ENCODE measurements at places on chromosomes 1 and 21.

GRCh38 chr1:17926906-17927305, 171.8 kb downstream of the ACTL8 start:
- no peak for DNase-seq

GRCh38 chr1:158689110-158689509, 2.6 kb upstream of the SPTA1 start:
- no peak for DNase-seq

GRCh38 chr1:156537027-156537426, 35.3 kb downstream of the IQGAP3 start:
- no peak for DNase-seq

DNA sequence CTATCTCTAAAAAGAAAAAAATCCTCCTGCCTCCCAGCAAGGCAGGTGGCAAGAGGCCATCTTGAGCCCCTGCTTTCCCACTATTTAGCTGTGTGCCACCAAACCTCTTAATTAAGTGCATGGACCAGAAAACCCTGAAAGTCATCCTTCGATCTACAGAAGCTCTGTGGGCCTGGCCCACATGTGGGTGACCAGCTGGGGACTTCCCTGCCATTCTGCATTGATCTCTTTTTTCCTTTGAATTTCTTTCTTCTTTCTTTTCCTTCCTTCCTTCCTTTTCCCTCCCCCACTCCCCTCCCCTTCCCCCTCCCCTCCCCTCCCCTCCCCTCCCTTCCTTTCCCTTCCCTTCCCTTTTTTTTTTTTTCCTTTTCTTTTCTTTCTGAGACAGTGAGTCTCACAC, 38.0 kb downstream of the KIF21B start:
- no peak for DNase-seq

DNA sequence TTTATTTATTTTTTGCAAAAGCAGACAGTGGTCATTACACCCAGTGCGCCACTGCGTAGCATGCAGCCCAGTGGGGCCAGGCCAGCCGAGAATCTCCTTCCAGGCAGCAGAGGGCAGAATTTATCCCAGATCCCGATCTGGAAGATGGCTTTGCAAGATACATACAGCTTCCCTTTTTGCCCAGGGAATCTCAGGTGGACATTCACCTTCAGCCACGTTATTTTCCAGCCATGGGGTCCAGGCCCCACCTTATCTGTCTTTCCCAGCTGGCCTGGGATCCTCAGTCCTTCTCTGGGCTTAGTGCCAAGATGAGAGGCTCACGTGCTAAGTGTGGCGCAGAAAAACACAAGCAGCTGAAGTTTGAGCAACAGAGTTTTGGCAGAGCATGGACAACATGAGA, 123.6 kb downstream of the AJAP1 start:
- no peak for DNase-seq

GRCh38 chr21:31554511-31555022, 104.9 kb upstream of the SOD1 start:
- DNase-seq, result no peak

DNA sequence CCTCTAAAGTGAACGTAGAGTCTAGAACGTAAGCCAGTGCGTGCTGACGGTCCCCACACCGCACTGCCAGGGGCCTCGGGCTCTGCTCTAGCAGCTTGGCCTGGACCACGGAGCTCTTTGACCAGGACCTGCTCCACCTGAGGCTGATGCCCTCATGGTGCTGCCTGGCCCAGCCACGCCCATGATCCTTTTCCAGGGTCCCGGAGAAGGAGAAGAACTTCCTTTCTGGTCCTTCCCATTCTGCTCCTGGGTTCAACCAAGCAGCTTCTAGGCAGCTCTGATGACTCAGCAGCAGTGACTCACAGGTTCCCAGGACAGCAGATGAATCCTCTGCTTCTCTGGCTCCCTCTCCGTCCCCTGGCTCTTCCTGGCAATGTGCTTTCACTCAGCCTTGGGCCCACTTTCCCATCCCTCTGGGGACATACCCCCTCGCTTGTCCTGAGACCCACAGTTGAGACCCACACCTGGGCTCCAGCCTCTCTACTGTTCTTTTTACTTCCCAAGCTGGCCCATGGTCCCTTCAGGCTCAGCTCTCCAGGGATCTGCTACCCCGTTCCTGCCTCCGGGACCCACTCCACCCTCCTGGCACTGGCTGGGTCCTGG, 246.3 kb upstream of the RAB4A start:
- peak; percentile 58 for DNase-seq

DNA sequence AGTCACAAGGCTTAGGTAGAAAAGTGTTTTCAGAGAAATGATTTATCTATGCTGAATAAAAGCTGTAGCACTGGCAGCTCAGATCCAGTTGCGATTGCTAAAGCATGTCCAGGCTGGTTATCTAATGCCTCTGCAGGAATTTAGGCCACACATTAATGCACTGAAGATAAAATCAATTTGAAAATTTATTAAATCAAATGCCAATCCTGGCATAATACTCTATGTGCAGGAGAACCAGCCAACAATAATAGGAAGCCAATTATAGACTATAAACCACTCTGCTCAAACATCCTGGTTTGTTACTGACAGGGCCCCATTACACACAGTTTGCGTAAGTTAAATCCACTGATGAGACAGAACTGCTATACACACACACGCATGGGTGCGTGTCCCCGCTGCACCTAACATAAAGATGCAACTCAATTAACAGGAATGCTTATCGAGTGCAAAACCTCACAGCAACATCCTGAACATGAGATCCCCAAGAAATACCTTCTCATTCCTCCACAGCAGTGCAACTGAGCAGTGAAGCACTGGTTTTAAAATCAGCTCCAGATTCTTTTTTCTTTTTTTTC, 40.6 kb downstream of the PTP4A2 start:
- no peak for DNase-seq

DNA sequence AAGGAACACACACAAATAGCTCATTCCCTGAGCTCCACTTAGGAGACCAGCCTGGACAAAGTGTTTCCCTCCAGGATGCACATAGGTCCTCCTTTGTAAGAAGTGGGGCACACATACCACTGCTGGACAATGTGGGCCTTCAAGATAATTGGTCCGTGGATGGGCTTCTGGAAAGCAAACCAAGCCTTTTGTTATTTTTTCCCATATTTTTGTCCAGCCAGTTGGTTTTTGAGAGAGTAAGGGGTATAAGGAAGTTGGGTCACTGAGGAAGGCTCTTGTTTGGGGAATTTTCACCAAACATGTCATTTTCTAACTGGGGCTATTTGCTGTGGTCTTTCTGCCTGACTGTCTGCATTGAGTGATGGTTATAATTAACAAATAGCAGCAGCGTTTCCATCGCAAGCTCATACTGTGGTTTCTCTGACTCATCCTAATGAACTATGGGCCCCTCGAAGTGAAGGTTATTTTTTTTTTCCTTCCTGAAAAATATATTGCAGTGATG, 306.3 kb upstream of the DUSP10 start:
- peak; percentile 57 for DNase-seq

- DNase-seq, result no peak
These were observed 1.8 kb downstream of the IFNAR2 start for GRCh38 chr21:33231526-33231925.

DNA sequence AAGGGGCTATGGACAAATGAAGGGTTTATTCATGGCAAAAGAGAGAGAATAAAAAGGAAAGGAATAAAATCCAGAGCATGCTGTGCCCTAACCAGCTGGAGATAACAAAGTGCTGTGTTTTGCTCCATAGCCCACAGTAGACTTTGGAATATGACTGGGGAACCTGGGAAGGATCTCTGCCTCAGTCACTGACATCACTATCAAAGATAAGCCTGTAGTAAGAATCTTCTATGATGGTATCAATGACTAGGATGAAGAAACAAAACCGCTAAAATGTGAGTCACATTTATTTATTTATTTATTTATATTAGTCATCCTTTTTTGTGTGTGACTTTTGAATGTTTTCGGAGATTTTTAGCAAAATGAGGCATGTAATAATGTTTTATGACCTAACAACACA, 56.3 kb downstream of the NVL start:
- no peak for DNase-seq

GRCh38 chr21:34971656-34972055, 77.4 kb downstream of the RUNX1 start:
- no peak for DNase-seq

GRCh38 chr1:60133000-60133673, 59.6 kb upstream of the C1orf87 start:
- peak; percentile 85 for DNase-seq

DNA sequence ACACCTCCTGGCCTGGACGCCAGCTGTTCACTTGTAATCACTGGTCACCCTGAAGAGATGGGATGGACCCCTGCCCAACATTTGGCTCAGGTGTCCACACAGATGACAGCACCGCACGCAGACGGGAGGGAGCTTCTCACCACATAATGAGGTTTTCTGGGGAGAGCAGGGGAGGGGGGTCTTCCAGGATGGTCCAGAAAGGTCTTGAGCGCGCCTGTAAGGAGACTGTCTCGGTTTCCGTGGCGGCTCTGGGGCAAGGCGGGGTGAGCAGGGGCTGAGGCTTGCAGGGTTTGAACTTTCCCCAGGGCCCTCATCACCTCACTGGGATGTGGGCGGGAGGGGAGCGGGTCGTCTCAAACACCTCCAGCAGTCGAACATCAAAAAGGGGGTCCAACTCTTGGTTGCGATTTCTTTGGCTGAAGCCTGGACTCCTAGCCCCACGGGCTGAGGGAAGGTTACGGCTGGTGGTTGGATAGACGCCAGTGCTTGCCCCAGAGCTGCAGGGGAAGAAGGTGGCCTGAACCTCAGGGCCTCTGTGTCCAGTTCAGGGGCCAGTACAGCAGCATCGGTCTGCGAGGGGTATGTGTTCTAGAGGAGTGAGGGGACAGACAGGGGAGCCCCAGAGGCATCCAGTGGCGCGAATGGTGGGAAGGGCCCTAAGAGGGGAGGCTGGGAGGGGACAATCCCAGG, 53.8 kb downstream of the PRKCZ start:
- no peak for DNase-seq

- no peak for DNase-seq
These were observed 6.5 kb upstream of the ITGB2 start for GRCh38 chr21:44927259-44927586.

DNA sequence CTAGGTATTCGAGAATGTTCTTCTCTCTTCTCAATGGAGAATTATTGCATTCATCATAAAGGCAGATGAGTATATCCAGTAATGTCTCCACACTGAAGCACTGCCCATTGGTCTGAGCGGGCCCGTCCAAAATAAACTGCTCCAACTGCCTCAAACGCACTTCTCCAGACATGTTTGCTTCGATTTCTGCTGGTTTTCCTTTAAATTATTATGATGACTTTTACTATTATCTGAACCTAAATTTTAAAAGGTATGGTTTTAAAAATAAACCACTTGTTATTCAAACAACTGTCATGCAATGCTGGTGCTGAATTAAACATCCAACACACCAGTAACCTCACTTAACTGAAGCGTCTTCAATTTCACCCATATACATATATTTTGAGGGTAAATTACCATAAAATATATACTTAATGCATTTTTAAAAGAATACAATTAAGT, 1.3 kb downstream of the CDC42BPA start:
- no peak for DNase-seq

GRCh38 chr1:206070627-206071304, 17.8 kb downstream of the RHEX start:
- no peak for DNase-seq

All from fibroblast of skin of left biceps (primary cell).